Central memory CD8-positive, alpha-beta T cell (primary cell): ENCODE measurements at places on chromosomes 11 and 22.

- DNase-seq: no peak
Measured at GRCh38 chr11:77842441-77843121, 21.6 kb downstream of the AAMDC start.

DNA sequence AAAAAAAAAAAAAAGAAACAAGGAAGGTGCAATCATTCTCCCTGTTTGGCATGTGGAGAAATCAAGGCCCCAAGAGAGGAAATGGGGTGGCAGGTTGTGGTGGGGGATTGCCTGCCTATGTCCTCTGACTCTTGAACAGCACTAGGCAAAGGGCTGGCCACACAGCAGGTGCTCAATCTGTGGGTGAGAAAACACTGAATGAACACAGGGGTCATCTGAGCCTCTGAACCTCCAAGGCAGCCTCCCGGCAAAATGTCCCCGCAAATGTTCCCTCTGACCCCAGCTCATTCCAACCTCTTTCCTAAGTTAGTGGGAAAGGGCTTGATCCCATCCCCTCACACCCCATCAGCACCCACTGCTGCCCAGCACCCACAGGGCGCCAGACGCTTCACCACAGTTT lies 4.6 kb downstream of the PLA2G6 start:
- DNase-seq: no peak

GRCh38 chr11:95453616-95454171 lies 222.7 kb upstream of the SESN3 start:
- no peak for DNase-seq

- DNase-seq: no peak
Measured at GRCh38 chr11:44808053-44808753, 81.4 kb downstream of the TSPAN18 start.

GRCh38 chr11:100870138-100870537 lies 183.1 kb downstream of the ARHGAP42 start:
- DNase-seq: no peak

- DNase-seq: no peak
Measured at GRCh38 chr11:102177974-102178631, 67.9 kb downstream of the YAP1 start.

DNA sequence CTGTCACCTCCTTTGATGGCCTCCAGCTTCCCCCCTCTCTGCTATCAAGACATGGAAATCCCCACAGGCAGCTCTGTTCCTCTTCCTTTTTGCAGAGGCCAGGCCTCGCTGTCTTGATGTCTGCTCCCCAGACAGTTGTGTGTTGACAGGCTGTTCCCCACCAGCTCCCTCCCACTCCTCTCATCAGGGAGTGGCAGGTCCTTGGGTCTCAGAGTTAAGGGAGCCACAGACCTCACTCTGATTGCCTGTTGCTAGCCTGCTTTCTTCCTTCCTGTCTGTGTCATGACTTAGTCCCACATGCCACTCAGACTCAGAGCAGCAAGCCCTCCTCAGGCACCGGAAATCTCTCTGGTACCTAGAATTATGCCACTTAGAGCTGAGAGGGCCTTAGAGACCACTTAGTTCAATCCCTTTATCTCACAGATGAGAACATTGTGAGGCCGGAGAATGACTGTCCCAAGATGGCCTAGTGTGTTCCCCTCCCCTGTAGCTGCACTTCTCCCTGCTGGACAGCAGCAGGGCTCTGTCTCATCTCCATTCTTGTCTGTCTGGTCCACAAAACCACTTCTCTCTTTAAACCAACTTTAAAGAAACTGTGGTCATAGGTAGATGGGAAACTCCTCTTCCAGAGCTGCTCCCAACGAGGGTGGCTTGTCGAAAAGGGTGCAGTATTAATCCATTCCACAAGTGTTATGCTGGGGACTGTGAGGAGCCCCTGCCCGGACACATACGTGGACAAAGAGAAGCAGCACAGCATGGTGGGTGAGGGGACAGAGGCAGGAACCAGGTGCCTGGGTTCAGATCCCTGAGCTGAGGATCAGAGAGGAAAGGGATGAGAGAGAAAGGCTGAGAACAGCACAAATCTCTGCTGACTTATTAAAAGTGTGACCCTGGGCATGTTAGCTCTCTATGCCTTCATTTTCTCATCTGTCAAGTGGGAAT lies 4.2 kb downstream of the AMPD3 start:
- DNase-seq: no peak

- no peak for DNase-seq
Measured at GRCh38 chr11:123069908-123070821, 8.2 kb upstream of the HSPA8 start.

DNA sequence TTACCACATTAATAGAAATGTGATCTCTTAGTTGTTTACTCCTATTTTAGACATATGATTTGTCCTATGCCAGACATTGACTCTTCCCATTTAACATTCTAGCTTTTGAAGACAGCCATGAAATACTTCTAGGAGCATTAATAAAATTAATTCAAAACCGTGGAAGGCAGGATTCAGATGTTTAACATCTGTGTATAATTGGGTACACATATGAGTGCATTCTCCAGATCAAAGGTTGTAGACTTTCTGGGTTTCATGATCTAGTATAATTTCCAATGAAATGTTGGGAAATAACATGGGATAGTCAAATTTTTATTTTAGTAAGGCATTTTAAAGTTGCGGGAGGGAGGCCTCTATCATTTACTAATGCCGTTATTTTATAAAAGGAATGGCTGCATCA lies 35.2 kb upstream of the CCDC89 start:
- no peak for DNase-seq
